Spinal cord (tissue), 10 donors: ENCODE measurements at places on chromosomes 7 and 10. TPM values are rescaled to one million over a fixed set of nuclear protein-coding genes. Genes with fewer than 3 reads are reported as not detected.

Gene IDI2
- polyA plus RNA-seq, result 0.12 TPM

Gene MINDY3
- polyA plus RNA-seq, result 64.9 TPM

Gene OR13A1
- 0.32 TPM for polyA plus RNA-seq

Gene PHYHIPL
- 251 TPM for polyA plus RNA-seq

Gene HTR5A
- polyA plus RNA-seq, result 6.0 TPM

Gene HMX2
- 0.68 TPM for polyA plus RNA-seq

Gene CPEB3
- 19.2 TPM for polyA plus RNA-seq

Gene PDZD7
- 13.9 TPM for polyA plus RNA-seq

Gene KCP
- polyA plus RNA-seq, result 1.7 TPM

Gene UCN3
- polyA plus RNA-seq, result 0.86 TPM

Gene MAD1L1
- 40.8 TPM for polyA plus RNA-seq

Gene OR2A12
- 0.03 TPM for polyA plus RNA-seq

Gene CUTC
- polyA plus RNA-seq, result 19.6 TPM

Gene NFE2L3
- 12.0 TPM for polyA plus RNA-seq

Gene CLRN3
- 0.36 TPM for polyA plus RNA-seq

Gene GPR146
- 4.0 TPM for polyA plus RNA-seq

Gene MAT1A
- 0.70 TPM for polyA plus RNA-seq

Gene LLCFC1
- polyA plus RNA-seq, result 0.38 TPM

Gene SPDYE11
- 1.6 TPM for polyA plus RNA-seq

Gene OPTN
- 68.5 TPM for polyA plus RNA-seq

Gene LIPM
- polyA plus RNA-seq, result 0.21 TPM

Gene MRC1
- polyA plus RNA-seq, result 2.4 TPM

Gene CACNA2D1
- 48.3 TPM for polyA plus RNA-seq

Gene TAS2R60
- polyA plus RNA-seq, result not detected

Gene PURB
- polyA plus RNA-seq, result 21.1 TPM

Gene OR2A42
- polyA plus RNA-seq, result 0.45 TPM

Gene NPC1L1
- polyA plus RNA-seq, result 0.10 TPM

Gene WBP1L
- polyA plus RNA-seq, result 52.8 TPM

Gene GIMAP1
- 3.0 TPM for polyA plus RNA-seq

Gene TMEM229A
- 5.5 TPM for polyA plus RNA-seq

Gene PCDH15
- polyA plus RNA-seq, result 42.3 TPM

Gene ZSCAN25
- 13.1 TPM for polyA plus RNA-seq

Gene SPDYE8
- polyA plus RNA-seq, result 0.36 TPM

Gene LBX1
- polyA plus RNA-seq, result 26.0 TPM

Gene C7orf33
- not detected for polyA plus RNA-seq

Gene ITGB1
- 140 TPM for polyA plus RNA-seq

Gene MGAM2
- polyA plus RNA-seq, result 0.24 TPM

Gene MLXIPL
- polyA plus RNA-seq, result 2.9 TPM

Gene ZWINT
- polyA plus RNA-seq, result 34.6 TPM

Gene DRGX
- polyA plus RNA-seq, result 67.8 TPM

Gene PTPN20
- polyA plus RNA-seq, result 13.2 TPM

Gene KDM7A
- polyA plus RNA-seq, result 9.2 TPM

Gene BAG3
- polyA plus RNA-seq, result 23.3 TPM

Gene CALD1
- 77.4 TPM for polyA plus RNA-seq

Gene ITGB8
- polyA plus RNA-seq, result 45.4 TPM

Gene SLC26A3
- polyA plus RNA-seq, result not detected

Gene DKK1
- polyA plus RNA-seq, result 8.6 TPM

Gene PHKG1
- polyA plus RNA-seq, result 14.4 TPM

Gene TMEM270
- not detected for polyA plus RNA-seq

Gene LIPF
- polyA plus RNA-seq, result not detected

Gene EGFR
- polyA plus RNA-seq, result 28.7 TPM

Gene HOXA10
- polyA plus RNA-seq, result 1.3 TPM

Gene AIMP2
- 27.9 TPM for polyA plus RNA-seq

Gene CFAP46
- 12.2 TPM for polyA plus RNA-seq

Gene CC2D2B
- 3.1 TPM for polyA plus RNA-seq

Gene STN1
- polyA plus RNA-seq, result 12.7 TPM

Gene CTNNA3
- polyA plus RNA-seq, result 24.8 TPM
